Activated naive CD4-positive, alpha-beta T cell (primary cell): ENCODE measurements at places on chromosomes 11 and 22.
A peak's percentile ranks its signal among the peaks of the same experiment; 100 is the strongest.

DNA sequence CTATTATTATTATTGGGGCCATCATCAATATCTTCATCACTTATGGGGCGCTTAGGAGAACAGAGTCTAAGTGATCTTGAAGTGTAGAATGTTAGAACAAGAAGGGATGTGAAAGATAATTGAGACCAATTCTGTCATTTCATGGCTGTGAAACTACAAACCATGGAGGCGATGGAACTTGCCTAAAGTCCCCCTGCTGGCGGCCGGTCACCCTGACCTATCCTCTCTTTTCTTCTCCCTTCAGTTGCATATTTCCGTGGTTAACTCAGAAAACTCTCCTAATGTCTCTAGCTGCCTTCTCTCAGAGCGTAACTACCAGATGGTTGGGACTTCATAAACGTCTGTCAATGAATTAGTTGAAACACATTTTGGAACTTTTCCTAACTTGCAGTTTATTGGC, 6.6 kb upstream of the OR4B1 start:
- DNase-seq, result no peak

GRCh38 chr11:124899383-124900145, 1.9 kb upstream of the ROBO4 start:
- no peak for DNase-seq

GRCh38 chr11:86052693-86053641, 15.9 kb downstream of the PICALM start:
- no peak for DNase-seq

GRCh38 chr11:536841-537621, at the start of gene LRRC56:
Gene LRRC56, plus strand, starts transcription at chr11:537527. Its CDS starts 3,158 bp downstream, at chr11:540685.
- DNase-seq, result peak; percentile 59

DNA sequence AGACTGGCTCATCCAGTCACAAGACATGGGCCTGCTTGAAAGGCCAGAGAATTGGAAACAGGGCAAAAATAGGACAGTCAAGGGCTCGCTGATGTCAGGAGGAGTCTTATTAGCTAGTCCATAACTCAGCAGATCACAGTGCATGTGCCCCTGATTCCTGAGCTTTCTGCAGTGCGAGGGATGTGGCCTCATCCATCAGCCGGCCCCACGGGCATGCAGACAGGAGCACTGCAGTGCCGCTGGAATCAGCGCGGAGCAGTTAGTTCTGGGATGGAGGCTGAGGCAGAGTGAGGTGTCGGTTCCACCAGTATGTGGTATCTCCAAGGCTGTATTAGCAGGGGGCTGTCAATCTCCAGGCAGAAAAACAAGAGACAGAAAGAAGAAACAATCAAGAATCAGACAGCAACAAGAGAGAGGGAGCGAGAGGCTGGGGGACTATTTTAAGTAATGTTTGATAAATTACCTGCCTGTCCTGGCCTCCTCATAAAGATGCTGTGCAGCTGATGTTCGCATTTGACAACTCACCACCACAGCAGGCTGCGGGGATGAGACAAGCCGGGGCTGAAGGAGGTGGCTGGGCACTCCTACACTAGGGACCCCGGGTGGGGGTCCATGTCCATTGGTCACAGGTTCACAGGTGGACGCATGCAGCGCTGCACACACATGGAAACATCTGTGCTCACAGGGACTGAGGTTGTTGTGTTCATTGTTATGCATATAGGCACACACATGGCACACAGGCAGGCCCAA, 167.2 kb downstream of the TRIM29 start:
- DNase-seq, result no peak

DNA sequence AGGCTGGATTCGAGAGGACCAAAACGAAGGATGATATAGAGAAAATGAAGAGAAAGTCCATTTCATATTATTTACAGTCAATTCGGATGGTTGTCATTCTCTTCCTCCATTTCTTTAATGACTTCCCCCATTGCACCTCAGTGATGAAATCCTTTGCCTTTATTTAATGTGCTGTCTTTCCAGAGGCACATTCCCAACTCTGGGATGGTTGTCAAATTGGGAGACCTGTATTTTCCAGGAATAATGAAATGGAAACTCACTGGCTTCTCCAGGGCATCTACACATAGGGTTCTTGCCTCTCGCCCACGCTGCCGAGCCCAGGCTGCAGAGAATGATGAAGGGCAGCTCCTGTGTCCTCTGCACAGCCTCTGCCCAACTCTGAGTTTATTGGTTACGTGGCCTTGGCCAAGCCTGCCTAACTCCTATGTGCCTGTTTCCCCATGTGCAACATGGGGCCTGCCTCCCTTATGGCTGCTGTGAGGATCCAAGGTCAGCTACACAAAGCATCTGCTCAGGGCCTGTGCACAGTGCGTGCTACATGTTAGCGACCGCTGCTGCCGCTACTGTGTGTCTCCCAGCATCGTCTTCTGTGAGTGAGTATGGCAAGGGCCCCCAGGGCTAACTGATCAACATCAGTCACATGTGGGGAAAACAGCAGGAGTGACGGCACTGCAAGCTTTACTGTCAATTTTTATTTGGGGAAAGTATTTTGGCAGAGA, 81.5 kb upstream of the BID start:
- DNase-seq, result no peak

DNA sequence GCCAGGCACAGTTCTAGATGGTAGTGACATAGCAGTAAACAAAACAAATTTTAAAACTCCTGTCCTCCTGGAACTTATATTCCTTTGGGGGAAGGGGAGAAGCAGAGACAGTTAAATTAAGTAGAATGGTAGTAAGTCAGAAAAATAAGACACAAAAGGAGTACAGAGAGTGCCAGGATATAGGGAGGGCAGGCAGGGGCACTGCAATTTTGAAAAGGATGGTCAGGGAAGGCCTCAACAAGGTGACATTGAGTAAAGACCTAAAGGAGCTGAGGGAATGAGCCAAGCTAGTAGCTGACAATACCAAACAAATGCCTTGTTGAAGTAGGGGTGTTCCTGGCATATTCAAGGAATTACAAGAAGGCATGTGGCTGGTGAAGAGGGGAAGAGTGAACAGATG, 10.2 kb downstream of the NUP160 start:
- no peak for DNase-seq

DNA sequence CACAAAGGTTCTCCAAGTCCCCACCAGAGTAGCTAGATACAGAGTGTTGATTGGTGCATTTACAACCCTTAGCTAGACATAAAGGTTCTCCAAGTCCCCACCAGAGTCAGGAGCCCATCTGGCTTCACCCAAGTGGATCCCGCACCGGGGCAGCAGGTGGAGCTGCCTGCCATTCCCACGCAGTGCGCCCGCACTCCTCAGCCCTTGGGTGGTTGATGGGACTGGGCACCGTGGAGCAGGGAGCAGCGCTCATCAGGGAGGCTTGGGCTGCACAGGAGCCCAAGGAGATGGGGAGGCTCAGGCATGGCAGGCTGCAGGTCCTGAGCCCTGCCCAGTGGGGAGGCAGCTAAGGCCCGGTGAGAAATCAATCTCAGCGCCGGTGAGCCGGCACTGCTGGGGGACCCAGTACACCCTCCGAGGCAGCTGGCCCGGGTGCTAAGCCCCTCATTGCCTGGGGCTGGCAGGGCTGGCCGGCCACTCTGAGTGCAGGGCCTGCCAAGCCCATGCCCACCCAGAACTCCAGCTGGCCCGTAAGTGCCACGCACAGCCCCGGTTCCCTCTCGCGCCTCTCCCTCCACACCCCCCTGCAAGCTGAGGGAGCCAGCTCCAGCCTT, 404.1 kb downstream of the METTL15 start:
- no peak for DNase-seq

- DNase-seq, result no peak
Measured at GRCh38 chr11:44737245-44738085, 10.7 kb downstream of the TSPAN18 start.

- no peak for DNase-seq
Measured at GRCh38 chr11:73454987-73455386, 78.8 kb downstream of the RELT start.

DNA sequence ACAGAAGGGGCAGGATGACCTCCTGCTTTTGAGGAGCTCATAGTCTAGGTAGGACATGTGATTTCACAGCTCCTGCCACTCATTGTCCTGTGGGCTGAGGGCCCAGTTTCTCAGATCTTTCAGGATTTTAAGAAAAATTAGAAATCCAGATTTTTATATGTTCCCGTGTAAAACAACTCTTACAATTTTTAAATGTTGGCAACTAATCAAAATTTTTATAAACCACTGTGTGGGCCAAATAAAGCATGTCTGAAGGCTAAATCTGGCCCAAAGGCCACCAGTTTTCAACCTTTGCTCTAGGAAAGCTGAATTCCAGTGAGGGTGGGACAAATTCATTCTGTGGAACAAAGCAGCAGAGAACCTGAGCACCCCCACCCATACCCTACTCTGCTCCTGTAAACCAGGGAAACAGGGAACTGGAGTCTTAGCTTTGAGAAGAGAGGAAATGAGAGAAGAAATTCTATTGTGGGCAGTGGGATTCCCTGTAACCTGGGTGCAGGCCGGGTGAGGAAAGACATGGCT, 20.6 kb downstream of the LRRC32 start:
- no peak for DNase-seq
